Tracheal epithelial cell (primary cell): ENCODE measurements at places on chromosomes 3 and 15. TPM values are rescaled to one million over a fixed set of nuclear protein-coding genes. Genes with fewer than 3 reads are reported as not detected.

Gene TTC21A
- total RNA-seq: 2.7 and 5.5 TPM in 2 replicates

Gene SLC22A13
- 0.24 and 0.64 TPM in 2 replicates for total RNA-seq

Gene TM4SF1
- total RNA-seq: 79.7 and 277 TPM in 2 replicates

Gene MORC1
- total RNA-seq: not detected in 2 replicates

Gene ADGRG7
- total RNA-seq: 38.3 TPM in 1 of 2 replicates, not detected in the other

Gene ESYT3
- 0.43 and 0.48 TPM in 2 replicates for total RNA-seq

Gene SLC25A38
- 16.9 and 19.2 TPM in 2 replicates for total RNA-seq
